ENCODE measurements at places on chromosomes 5 and 9. TPM values are rescaled to one million over a fixed set of nuclear protein-coding genes. Genes with fewer than 3 reads are reported as not detected.

Gene CCNB1
- 159 TPM for total RNA-seq

Gene TAF1L
- not detected for total RNA-seq

Gene SLC46A2
- not detected for total RNA-seq

Gene PLPP1
- 18.3 TPM for total RNA-seq

Gene LRRC26
- total RNA-seq: not detected

Gene PCDHAC2
- not detected for total RNA-seq

Gene NUTM2G
- not detected for total RNA-seq

Gene SLC2A8
- 5.3 TPM for total RNA-seq

Gene SCGB3A2
- not detected for total RNA-seq

Gene RASGRF2
- total RNA-seq: 15.5 TPM

Gene TPRN
- total RNA-seq: 11.9 TPM

Gene GRHPR
- 94.0 TPM for total RNA-seq

Gene ZNF782
- total RNA-seq: 2.9 TPM

Gene C9orf50
- not detected for total RNA-seq

Gene CER1
- total RNA-seq: not detected

Gene POLE3
- total RNA-seq: 83.4 TPM

Gene GDA
- total RNA-seq: not detected

Gene MARCHF3
- total RNA-seq: 2.6 TPM

Gene C9
- total RNA-seq: not detected

Gene MARVELD2
- 0.25 TPM for total RNA-seq

Gene CCL21
- not detected for total RNA-seq

Gene GABRA1
- total RNA-seq: not detected

Gene LCP2
- total RNA-seq: 244 TPM

Gene PRUNE2
- 0.27 TPM for total RNA-seq

Gene SLC34A1
- not detected for total RNA-seq

Gene GEMIN5
- total RNA-seq: 46.0 TPM

Gene CERT1
- total RNA-seq: 31.7 TPM

Gene PCDHGB1
- total RNA-seq: not detected

Gene FUT7
- not detected for total RNA-seq

Gene GPR151
- total RNA-seq: not detected

All from activated CD8-positive, alpha-beta memory T cell treated with anti-CD3 and anti-CD28 coated beads for 36 hours (primary cell).